Stimulated activated naive CD4-positive, alpha-beta T cell (primary cell): ENCODE measurements at places on chromosomes 2 and 18.

- DNase-seq = no peak
Measured at GRCh38 chr2:20353241-20353992, 2.8 kb upstream of the PUM2 start.

- no peak for DNase-seq
Measured at GRCh38 chr18:39062426-39062825, 1496.8 kb upstream of the CELF4 start.

DNA sequence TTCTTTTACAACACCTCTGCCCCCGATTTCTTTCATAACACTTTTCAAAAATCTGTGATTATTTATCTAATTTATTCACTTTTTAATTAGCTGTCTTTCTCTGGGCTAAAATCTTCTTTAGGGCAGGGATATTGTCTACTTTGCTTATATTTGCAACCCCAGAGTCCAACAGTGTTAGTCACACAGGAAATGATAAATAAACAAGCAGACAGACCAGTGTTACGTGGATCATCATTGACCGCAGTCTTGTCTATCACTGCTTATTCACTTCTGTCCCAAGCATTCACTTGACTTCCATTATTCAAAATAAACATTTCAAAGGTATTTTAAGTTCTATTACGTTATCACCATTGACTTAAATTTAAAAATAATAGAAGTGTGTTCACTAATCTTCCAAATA lies 237.6 kb upstream of the UBE2E3 start:
- DNase-seq = no peak

DNA sequence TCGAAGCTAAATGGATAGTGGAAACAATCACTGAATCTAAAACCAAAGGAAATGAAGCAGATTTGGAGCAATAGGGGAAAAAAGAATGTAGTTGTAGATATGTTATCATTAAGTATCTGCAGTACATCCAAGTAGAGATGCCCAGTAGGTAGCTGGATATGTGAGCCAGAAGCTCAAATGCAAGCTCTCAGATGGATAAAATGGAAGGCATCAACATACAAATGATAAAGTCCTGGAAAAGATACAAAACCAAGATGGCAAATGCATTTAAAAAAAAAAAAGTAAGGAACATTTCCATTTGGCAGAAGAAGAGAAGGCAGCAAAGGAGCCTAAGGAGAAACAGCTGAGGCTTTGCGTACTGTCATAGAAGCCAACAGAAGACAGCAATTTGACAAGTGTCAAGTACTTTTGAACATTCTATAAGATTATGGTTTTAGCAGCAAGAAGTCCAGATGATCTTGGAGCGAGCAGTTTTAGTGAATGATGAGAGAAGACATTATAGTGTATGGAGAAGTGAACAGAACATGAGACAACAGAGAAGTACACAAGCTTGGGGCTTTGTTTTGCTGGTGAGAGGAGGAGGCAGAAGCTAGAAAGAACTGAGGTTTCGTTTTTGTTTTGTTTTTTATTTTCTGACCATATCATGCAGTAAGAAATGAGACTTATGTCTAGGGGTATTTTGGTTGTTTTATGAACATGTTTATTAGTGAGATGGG lies 18.3 kb downstream of the ROCK2 start:
- DNase-seq = no peak

DNA sequence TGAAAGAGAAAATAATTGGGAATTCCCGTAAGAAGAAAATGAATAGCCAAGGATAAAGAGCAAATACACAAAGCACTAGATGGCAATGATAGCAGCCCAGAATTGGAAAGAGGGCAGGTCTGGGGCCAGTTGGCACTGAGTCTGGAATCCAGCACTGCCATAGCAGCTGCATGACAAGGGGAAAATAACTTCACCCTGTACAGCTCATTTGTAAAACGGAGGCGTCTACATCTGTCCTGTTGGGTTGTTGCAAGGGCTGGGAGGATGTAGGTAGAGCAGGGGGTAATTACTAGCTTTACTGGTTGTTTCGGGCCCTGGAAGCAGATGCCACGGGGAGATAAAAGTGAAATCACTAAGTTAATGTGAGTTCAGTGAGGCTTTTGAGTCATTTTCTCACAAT lies 110.0 kb upstream of the RASGRP3 start:
- no peak for DNase-seq

DNA sequence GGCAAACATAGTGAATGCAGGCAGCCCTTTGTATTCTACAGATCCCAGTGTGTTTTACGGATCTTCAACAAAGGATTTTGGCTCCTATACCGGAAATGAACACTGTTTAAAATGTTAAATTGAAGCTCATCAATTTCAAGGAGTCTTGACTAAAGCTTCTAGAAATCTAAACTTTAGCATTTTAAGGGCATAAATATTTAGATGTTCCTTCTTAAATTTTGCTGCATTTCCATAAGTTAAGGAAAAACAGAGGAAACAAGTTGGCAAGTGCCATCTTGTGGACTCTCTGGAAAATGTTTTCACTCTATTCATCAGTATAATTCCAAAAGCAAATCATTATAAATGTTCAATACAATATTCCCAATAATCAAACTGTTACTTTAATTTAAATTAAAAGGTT lies 19.6 kb downstream of the CHN1 start:
- no peak for DNase-seq

- DNase-seq = no peak
Measured at GRCh38 chr2:120094795-120095194, 81.9 kb downstream of the EPB41L5 start.

DNA sequence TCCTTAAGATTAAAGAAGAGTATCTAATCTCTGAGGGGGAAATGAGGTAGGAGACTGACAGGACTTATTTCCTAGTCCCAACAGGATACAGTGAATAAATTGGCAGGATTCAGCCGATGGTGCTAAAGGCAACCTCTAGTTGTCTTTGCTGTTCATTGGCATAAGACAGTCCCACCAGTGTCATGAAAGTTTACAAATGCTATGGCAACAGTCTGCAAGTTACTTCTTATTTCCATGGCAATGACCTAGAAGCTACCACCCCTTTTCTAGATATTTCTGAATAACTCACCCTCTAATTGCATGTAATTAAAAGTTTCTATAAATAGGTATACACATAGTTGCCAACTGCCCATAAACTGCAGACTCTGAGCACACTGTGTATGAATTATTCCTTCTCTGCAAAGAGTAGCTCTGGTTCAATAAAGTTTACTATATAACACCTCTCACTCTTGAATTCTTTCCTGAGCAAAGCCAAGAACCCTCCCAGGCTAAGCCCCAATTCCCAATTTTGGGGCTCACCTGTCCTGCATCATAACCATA lies 172.7 kb upstream of the LRATD1 start:
- DNase-seq = no peak

- no peak for DNase-seq
Measured at GRCh38 chr2:119315241-119315925, 51.3 kb downstream of the C2orf76 start.

- DNase-seq = no peak
Measured at GRCh38 chr2:147550995-147551731, 293.7 kb upstream of the ACVR2A start.

GRCh38 chr2:98502556-98503335 lies 58.1 kb downstream of the INPP4A start:
- DNase-seq = no peak

- DNase-seq = no peak
Measured at GRCh38 chr2:226703514-226703913, 96.1 kb downstream of the IRS1 start.

GRCh38 chr2:44716131-44716530 lies 225.4 kb upstream of the SIX3 start:
- DNase-seq = no peak

- DNase-seq = no peak
Measured at GRCh38 chr2:99166218-99166617, 11.5 kb downstream of the LIPT1 start.

DNA sequence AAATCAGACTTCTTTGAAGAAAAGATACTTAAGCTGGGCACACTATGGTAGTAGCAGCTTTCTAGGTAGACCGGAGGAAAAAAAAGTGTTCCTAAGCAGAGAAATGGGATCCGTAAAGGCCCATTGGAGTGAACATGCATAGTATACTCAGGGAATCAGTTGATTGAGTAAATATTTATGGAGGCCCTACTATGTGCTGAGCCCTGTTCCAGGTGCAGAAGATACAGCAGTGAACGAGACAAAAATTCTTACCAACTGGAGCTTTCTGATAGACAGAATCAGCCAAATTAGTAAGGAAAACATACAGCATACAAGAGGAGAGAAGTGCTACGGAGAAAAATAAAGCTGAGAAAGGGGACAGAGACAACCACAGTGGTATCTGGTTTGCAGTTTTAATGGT lies 28.1 kb downstream of the CRIM1 start:
- no peak for DNase-seq

- DNase-seq = no peak
Measured at GRCh38 chr18:55247032-55247431, 287.8 kb upstream of the CCDC68 start.

DNA sequence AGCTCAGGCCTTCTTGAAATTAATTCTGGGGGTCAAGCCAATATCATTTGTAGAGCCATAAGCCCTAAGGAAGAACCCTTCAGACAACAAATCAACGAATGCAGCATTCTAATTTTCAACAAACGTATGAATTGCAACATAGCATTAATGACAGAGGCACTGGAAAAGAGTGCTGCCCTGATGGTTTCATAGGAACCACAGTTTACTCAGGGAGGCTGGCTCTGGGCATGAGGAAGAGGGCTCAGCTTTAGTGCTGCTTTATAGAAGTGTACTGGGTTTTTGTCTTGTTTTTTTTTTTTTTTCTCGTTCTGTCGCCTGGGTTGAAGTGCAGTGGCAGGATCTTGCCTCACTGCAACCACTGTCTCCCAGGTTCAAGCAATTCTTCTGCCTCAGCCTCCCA lies 36.1 kb upstream of the CAB39 start:
- DNase-seq = no peak

DNA sequence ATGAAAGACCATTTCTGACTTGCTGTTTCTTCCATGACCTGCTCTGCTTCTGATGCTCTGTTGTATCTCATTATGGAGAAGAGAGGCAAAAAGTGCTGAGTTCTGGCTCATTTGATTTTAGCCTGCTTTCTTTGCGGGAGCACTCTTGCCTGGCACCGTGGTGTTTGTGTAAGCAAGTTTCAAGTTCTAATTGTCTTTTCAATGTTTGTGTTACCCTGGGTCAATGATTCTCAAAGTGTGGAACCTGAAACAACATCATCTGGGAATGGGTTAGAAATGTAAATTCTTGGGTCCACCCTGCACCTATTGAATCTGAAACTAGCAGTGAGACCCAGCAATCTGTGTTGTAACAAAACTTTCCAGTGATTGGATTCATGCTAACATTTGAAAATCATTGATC lies 85.5 kb upstream of the STON1 start:
- DNase-seq = no peak

- no peak for DNase-seq
Measured at GRCh38 chr2:19751631-19752030, 150.2 kb downstream of the TTC32 start.

- DNase-seq = no peak
Measured at GRCh38 chr2:138703242-138703641, 76.9 kb downstream of the NXPH2 start.

- no peak for DNase-seq
Measured at GRCh38 chr2:155412598-155412997, 714.1 kb downstream of the KCNJ3 start.

DNA sequence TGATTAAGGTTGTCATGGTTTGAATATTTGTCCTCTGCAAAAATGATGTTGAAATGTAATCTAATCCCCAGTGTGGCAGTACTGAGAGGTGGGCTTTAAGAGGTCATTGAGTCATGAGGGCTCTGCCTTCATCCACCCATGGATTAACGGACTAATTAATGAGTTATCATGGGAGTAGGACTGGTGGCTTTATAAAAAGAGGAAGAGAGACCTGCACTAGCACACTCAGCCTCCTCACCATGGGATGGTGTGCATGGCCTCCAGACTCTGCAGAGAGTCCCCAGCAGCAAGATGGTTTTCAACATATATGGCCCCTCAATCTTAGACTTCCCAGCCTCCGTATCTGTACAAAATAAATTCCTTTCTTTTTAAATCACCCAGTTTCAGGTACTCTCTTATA lies 41.0 kb downstream of the DTNB start:
- no peak for DNase-seq

- DNase-seq = no peak
Measured at GRCh38 chr18:65946777-65947176, 196.0 kb downstream of the CDH7 start.

GRCh38 chr18:47605093-47605492 lies 325.4 kb downstream of the SMAD2 start:
- DNase-seq = no peak

DNA sequence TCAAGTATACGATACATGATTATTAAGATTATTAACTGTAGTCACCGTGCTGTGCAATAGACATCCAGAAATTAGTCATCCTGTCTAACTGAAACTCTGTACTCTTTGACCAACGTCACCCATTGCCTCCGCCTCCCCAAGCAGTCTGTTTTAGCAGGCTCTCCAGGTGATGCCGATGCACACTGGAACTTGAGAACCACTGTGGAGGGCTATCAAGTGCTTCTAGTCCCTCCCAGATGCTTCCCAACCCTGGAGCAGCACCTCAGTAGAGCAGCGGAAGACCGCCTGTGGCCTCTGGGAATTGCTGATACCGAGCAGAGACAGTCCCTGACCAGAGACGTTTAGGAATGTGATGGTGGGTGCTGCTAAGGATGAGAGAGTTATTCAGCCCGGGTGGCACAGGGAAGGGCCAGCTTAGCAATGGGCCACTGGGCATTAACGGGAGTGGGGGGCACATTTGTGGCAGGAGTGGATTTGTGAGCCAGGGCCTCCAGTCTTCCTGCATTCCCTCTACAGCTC lies 50.7 kb downstream of the LIPG start:
- no peak for DNase-seq

DNA sequence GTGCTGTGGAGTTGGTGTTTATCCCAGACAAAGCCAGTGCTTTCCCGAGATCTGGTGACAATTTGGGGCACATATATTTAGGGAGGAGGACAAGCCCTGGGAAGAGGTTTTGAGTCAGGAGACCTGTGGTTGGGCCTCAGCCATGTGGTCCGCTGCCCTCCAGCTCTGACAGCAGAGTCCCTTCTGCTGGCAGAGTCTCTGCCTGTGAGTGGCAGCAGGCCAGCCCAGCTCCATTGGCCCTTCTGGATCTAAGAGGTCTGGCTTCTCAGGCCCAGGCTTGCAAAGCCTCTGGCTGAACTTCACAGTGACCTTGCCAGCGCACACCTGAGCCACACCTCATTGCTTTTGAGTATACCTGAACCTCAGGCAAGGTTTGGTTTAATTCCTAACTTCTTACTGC lies 115.3 kb downstream of the BCL2L11 start:
- DNase-seq = no peak

DNA sequence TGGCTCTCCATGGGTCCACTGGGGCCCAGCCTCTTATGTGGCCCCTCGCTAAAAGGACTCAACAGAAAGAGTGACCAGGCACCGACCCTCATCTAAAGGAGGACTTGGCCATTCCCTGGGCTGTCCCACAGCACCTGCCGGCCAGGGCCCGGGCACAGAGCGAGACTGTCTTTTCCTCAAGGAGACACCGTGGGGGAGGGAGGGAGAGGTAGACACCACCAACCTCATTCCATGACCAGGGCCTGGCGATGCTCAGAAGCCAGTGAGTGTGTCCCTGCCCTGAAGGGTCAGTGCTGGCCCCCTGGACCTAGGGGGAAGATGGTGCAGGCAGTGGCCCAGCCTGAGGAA lies 39.8 kb upstream of the ALPP start:
- no peak for DNase-seq

- DNase-seq = no peak
Measured at GRCh38 chr2:35538796-35539195, 816.8 kb upstream of the CRIM1 start.

- DNase-seq = no peak
Measured at GRCh38 chr2:178412047-178412446, 38.9 kb downstream of the PRKRA start.

GRCh38 chr2:221716426-221717303 lies 144.6 kb upstream of the EPHA4 start:
- no peak for DNase-seq
